ENCODE measurements at places on chromosomes 16 and 17.

GRCh38 chr17:63032142-63032541 lies 66.1 kb downstream of the TANC2 start:
- DNase-seq: no peak

GRCh38 chr16:1696863-1697262 lies 9.1 kb upstream of the MAPK8IP3 start:
- no peak for DNase-seq

DNA sequence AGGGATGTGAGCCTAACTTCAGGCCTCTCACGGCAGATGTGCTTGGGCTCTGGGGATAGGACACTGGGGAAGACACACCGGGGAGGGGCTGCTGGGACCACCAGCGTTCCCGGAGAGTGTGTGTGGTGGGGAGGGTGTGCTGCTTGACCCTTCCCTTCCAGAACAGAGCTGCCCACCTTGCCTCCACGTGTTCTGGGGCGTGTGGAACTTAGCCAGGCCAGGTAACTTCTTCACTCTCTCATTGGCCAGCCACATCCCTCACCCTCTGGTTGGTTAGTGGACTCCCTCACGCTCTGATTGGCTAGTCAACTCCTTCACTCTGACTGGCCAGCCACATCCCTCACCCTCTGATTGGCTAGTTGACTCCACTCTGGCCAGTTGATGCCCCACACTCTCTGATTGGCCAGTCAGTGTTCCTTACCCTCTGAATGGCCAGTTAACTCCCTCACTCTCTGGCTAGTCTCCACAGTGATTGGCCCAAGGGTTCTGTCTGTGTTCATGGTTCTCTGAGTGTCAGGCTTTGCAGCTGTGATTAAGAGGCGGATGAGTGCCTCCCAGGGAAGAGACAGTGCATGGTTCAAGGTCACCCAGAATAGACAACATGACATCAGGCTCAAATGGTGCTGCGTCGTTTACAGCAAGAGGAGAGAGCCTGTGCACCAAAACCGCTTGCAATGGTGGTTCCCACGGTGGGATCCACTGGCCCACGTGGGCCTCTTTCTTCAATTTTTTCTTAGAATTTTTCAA lies 10.0 kb downstream of the TMEM235 start:
- DNase-seq: no peak

GRCh38 chr17:57487573-57487972 lies 231.2 kb downstream of the MSI2 start:
- DNase-seq: no peak
